Bronchial epithelial cell (primary cell): ENCODE measurements at places on chromosomes 7 and 10.

DNA sequence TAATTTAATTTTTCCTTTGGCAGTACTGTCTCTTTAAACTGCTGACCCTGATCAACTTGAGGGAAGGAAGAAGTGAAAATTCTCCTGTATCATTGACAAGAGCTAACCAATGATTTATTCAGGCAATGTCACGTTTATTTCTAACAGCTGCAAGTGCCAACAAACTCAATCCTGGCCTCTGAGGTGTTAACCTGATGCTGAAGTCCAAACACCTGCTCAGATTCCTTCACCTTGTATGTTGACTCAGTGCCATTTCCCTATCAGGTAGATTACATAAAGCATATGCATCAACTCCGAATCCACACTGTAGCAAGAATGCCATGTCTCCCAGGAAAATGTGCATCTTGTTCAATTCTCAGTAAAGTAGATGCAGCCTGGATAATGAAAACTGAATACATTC lies 820.0 kb downstream of the XPNPEP1 start:
- DNase-seq, result no peak

DNA sequence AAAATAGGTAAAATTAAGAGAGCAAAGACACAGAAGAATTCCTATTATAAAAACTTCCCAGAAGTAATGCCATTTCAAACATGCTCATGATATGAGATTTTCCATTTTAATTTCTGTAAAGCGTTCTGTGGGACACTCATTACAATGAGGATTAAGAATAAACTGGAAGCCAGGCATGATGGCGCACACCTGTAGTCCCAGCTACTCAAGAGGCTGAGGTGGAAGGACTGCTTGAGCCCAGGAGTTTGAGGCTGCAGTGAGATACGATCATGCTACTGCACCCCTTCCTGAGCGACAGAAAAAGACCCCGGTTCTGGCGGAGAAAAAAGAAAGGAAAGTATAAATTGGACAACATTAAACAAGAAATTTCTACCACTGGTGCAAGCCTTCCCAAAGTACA lies 1.5 kb downstream of the DNA2 start:
- DNase-seq, result no peak

DNA sequence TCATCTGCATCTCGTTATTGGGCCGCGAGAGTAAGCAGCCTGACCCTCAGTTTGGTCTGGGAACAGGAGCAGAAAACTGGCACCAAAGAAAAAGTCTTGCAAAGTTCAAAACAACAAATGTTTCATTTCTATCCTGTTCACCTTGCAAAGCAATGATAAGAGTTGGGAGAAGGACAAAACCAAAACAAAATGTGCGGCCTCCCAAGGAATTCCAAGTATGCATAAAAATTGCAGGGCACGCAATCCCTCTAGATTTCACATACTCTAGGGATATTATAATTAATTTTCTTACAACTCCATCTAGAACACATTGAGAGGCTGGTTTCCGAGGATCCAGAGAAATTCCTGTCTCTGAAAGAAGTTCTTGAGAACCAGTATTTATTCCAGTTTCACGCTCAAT lies 20.1 kb downstream of the CHUK start:
- no peak for DNase-seq

DNA sequence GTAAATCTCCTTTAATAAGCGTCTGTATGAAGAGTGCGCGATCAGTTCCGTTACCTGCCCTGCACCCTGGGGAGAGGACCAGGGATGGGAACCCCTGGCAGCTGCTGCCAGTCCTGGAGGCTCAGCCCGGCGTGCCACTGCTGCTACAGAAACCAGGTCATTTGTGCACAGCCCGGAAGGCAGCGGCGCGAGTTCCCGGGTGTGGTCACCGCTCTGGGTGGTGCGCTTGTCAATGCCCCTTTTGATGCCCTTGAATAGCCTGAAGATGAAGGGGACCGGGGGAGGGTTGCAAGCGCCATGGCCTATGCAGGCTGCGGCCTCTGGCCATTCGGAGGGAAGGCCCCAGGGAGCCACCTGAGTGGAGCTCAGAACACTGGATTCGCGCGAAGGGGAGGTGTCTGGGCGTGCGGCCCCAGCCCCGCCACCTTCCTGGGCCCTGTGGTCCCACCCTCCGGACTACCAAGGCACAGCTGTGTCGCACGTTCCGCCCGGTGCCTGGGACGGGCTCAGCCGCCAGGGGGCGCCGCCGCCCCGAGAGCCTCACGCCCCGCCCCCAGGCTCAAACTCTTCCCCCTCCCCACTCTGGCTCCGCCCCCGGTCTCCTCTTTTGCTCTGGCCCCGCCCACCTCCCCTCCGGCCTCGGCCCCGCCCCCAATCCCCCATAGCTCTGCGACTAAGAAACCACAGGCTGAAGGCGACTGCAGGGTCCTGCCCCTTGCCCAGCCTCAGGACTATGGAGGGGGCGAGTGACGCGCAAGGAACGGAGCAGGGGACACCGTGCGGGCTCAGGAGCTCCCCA lies 16.5 kb downstream of the AP5Z1 start:
- DNase-seq, result peak; percentile 4

DNA sequence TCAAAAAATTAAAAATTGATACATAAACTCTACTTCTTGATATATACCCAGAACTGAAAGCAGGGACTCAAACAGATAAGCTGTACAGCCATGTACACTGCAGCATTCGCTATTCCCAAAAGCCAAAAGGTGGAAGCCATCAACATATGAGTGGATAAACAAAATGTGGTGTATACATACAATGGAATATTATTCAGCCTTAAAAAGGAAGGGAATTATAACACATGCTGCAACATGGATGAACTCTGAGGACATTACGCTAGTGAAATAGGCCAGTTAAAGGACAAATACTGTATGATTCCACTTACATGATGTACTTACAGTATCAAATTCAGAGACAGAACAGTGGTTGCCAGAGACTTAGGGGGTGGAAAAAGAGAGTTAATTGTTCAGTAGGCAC lies 8.1 kb downstream of the TMEM209 start:
- DNase-seq, result no peak

GRCh38 chr7:136386876-136387275 lies 409.7 kb upstream of the MTPN start:
- no peak for DNase-seq

DNA sequence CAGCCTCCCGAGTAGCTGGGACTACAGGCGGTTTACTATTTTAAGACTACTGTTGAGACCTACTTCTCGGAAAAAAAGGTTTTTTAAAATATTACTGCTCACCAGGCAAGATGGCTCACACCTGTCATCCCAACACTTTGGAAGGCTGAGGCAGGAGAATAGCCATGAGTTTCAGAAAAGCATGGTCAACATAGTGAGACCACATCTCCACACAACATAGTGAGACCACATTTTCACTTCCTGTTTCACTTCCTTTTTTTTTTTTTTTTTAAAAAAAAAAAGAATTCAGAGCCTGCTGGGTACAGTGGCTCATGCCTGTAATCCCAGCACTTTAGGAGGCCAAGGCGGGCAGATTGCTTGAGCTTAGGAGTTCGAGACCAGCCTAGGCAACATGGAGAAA lies 46.5 kb downstream of the SVOPL start:
- no peak for DNase-seq

- no peak for DNase-seq
Measured at GRCh38 chr10:66941491-66941890, 15.7 kb downstream of the LRRTM3 start.

DNA sequence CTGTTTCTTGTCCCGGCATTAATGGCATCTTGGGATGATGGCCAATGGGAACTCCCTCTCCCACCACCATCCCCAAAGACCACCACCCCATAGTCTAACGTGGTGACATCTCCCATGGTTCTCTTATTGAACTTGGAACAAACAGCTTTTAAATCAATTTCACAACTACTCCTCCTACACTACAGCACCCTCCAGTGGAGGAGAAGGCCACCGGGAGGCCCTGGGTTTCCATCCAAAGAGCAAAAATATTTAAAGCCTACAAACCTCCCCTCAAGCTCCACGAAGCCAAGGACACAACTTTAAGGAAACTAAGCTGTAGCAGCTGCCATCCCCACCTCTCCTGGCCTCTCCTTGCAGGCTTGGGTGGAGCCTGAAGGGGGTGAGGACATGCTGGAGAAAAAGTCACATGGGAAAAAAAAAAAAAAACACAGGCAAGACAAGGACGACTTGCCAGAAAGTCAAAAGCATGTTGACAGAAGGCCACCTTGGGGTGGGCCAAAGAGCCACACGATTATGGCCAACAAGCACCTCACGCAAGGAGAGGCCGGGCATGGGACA lies 94.0 kb upstream of the LANCL2 start:
- DNase-seq, result no peak

- DNase-seq, result no peak
Measured at GRCh38 chr7:4023502-4023901, 658.6 kb upstream of the FOXK1 start.

DNA sequence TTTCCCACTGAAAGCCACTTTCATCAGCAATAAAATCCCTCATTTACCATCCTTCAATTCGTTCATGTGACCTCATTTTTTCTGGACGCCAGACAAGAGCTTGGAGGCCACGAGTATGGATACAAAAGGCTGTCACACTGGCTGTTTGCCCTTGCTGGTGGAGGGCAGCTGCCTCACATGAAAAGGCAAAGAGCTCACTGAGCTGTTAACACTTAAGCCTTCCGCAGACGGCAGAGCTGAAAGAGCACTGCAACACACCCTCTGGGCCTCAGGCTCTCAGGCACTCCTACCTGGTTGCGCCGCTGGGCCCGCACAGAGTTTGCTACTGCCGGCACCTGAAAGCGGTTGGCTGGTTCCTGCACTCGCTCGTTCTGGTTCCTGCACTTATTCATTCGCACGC lies 193.5 kb downstream of the CFTR start:
- DNase-seq, result peak; percentile 40

DNA sequence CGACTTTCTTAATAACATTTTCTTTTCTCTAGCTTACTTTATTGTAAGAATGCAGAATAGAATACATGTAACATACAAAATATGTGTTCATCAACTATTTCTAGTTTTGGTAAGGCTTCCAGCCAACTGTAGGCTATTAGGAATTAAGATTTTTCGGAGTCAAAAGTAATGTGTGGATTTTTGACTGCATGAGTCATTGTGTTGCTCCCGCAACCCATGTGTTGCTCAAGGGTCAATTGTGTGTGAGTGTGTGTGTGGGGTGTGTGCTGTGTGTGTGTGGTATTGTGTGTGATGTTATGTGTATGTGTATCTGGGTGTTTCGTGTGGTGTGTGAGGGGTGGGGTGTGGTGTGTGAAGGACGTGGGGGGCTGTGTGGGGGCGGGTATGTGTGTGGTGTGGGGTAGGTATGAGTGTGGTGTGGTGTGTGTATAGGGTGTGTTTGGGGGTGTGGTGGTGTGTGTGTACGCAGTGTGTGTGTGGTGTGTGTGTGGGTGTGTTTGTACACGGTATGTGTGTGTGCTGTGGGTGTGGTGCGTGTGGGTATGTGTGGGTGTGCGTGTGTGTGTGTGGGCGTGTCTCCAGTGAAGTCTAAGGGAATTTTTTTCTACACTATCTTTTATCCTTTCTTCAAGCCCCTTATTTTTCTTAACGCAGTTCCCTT lies 60.5 kb downstream of the RSU1 start:
- no peak for DNase-seq
